ENCODE measurements at places on chromosomes 7 and 10. TPM values are rescaled to one million over a fixed set of nuclear protein-coding genes. Genes with fewer than 3 reads are reported as not detected.

DNA sequence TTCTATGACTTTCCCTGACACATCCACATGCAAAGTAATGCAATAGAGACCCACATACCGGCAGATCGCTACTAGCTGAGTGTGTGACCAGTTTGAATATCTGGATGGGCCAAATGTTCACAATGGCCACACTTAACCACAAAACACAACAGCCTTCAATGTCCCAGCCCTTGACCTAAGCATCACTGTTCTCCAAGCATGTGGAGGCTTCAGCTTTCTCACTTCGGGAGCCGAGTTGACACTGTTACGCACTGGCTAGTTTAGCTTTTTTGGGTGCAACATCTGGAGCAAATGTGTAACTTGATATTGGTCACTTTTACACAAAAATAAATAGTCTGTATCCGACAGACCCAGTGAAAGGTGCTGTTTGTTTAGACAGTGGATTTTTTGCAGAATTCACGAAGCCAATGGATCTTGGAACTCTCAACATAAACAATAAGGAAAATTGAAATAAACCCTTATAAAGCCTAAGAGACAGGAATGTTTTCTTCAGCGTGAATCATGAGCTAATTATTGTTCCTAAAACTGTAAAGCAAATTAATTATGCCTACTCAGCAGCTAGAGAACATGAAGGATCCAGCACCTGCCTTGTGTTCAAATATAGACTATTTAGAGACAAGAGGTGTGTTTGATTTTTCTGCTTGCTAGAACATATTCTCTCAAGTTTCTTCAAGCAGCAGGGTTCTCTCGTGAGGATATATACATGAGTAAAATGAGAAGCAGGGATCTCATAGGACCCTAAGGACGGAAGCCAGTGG is 117.6 kb upstream of the JCAD start:
- H3K27ac ChIP-seq: no peak overlapping the region
- no peaks in the 10 kb centered on the region for H3K27me3 ChIP-seq
- H3K4me3 ChIP-seq: no peak overlapping the region
- H3K36me3 ChIP-seq: no peaks in the 10 kb centered on the region

GRCh38 chr10:84660450-84661159 is 332.2 kb downstream of the CCSER2 start:
- no peaks in the 10 kb centered on the region for H3K36me3 ChIP-seq
- no peak for DNase-seq
- no peaks in the 10 kb centered on the region for H3K27me3 ChIP-seq
- H3K4me1 ChIP-seq: no peaks in the 10 kb centered on the region
- H3K4me3 ChIP-seq: no peak overlapping the region

GRCh38 chr10:113226399-113226798 is 276.4 kb downstream of the TCF7L2 start:
- peaks cover 2% of the 10 kb centered on the region for H3K4me1 ChIP-seq
- DNase-seq: no peak
- no peak overlapping the region for H3K4me3 ChIP-seq
- H3K27me3 ChIP-seq: no peaks in the 10 kb centered on the region
- no peak overlapping the region for H3K27ac ChIP-seq
- H3K36me3 ChIP-seq: no peaks in the 10 kb centered on the region

DNA sequence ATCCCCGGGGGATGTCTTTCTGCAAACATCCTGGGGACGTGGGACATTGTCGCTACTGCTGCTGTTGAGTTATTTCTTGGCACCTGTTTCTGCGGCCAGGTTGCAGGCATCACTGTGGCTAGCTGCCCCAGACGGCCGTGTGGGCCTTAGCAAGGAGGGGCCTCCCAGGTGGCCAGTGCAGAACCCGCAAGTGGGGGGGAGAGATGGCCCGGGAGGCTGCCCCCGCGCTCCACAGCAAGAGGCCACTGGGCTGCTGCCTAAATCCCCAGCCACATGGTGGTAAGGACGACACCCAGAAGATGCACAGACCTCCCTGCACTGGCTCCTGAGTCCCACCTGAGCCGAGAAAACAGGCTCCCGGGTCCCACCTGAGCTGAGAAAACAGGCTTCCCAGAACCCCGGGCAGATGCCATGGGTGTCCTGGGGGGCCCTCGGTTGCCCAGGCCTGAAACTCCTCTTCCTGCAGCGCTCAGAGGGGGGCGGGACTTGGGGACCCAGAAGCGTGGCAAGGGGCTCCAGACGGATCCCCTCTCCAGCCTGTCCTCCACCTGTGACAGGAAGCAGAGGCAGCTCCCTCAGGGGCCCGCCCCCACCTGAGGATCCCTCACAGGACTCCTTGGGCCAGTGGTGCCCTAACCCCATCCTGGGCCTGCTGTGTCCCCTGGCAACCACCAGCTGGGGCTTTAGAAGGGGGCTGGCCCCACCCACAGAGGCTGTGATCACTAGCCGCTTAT is 952 bp upstream of the MAFK start:
- H3K36me3 ChIP-seq: no peaks in the 10 kb centered on the region
- H3K4me1 ChIP-seq: peaks cover 43% of the 10 kb centered on the region
- H3K27ac ChIP-seq: no peak overlapping the region
- no peak overlapping the region for H3K4me3 ChIP-seq
- DNase-seq: no peak

GRCh38 chr7:32140210-32140939 is 70.2 kb upstream of the PDE1C start:
- H3K27me3 ChIP-seq: no peaks in the 10 kb centered on the region
- no peak overlapping the region for H3K4me3 ChIP-seq
- H3K4me1 ChIP-seq: no peaks in the 10 kb centered on the region
- no peaks in the 10 kb centered on the region for H3K36me3 ChIP-seq

DNA sequence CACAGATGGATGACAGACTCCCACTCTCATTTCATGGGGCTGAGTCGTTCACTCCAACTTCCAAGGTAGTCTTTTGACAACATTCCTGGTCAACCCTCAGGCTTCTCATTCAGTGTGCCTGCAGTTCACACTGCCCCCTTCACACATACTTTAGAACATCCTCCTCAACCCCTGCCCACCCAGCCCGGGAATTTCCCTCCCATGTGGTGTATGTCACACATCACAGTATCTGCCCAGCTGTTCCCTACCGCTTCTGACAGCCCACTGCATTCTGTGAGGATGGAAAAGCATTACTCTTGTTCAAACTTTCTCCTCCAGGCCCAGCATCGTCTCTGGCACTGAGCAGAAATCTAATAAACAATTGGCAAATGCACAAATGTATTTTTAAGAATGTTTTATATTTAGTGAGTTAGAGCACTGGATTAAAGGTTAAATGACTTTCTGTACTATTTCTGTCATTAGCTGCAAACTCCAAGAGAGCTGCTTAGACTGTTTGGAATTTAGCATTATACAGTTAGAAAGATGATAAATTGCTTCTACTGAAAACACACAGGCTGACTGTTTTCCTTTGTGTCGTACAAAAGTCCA is 110.4 kb downstream of the SFMBT2 start:
- peak overlapping the region; percentile 28 for H3K27ac ChIP-seq
- H3K4me3 ChIP-seq: no peak overlapping the region
- H3K4me1 ChIP-seq: peaks cover 45% of the 10 kb centered on the region
- no peaks in the 10 kb centered on the region for H3K27me3 ChIP-seq
- no peak for DNase-seq
- no peaks in the 10 kb centered on the region for H3K36me3 ChIP-seq

- no peaks in the 10 kb centered on the region for H3K4me1 ChIP-seq
- H3K36me3 ChIP-seq: no peaks in the 10 kb centered on the region
- no peak overlapping the region for H3K27ac ChIP-seq
- no peak overlapping the region for H3K4me3 ChIP-seq
Observed at GRCh38 chr10:9301148-9301547, 1246.7 kb downstream of the GATA3 start.

DNA sequence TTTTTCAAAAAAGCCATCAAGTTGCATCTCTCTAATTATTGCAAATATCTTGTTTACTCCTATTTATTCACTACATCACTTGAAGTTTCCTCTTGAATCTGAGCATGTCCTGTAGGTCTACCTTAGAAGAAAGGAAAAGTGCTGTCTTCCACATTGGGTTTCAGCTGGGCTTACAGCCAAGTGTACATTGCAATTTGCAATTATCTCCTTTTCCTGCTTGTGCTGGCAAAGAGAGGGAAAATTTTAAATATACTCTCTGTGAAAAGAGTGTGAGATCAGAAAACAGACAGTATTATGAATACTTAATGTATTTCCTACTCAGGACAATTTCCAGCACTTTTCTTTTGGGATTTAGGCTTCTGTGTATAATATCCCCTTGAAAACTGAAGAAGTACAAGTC is 839.7 kb downstream of the CNTNAP2 start:
- no peaks in the 10 kb centered on the region for H3K4me1 ChIP-seq
- H3K27ac ChIP-seq: no peak overlapping the region
- no peak for DNase-seq
- no peaks in the 10 kb centered on the region for H3K27me3 ChIP-seq

- DNase-seq: peak; percentile 4
- no peaks in the 10 kb centered on the region for H3K4me1 ChIP-seq
- no peak overlapping the region for H3K4me3 ChIP-seq
Observed at GRCh38 chr7:25926009-25926408, 226.0 kb upstream of the NFE2L3 start.

DNA sequence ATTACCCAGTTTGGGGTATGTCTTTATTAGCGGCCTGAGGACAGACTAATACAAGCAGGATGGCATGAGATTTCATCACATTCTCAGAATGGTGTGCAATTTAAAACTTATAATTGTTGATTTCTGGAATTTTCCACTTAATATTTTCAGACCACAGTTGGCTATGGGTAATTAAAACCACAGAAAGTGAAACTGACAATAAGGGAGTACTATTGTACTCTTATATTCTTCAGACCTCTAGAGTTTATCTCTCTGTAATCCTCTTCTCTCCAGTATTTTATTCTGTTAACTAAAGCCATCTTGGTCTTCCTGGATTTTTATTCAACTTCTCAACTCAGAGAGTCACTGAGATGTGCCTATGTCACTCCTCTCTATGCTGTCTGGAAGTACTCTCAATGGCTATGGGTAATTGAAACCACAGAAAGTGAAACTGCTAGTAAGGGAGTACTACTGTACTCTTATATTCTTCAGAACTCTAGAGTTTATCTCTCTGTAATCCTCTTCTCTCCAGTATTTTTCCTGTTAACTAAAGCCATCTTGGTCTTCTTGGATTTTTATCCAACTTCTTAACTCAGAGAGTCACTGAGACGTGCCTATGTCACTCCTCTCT is 118.3 kb downstream of the PPP1R17 start:
- no peaks in the 10 kb centered on the region for H3K27me3 ChIP-seq
- H3K4me3 ChIP-seq: no peak overlapping the region
- no peaks in the 10 kb centered on the region for H3K36me3 ChIP-seq
- H3K4me1 ChIP-seq: no peaks in the 10 kb centered on the region

DNA sequence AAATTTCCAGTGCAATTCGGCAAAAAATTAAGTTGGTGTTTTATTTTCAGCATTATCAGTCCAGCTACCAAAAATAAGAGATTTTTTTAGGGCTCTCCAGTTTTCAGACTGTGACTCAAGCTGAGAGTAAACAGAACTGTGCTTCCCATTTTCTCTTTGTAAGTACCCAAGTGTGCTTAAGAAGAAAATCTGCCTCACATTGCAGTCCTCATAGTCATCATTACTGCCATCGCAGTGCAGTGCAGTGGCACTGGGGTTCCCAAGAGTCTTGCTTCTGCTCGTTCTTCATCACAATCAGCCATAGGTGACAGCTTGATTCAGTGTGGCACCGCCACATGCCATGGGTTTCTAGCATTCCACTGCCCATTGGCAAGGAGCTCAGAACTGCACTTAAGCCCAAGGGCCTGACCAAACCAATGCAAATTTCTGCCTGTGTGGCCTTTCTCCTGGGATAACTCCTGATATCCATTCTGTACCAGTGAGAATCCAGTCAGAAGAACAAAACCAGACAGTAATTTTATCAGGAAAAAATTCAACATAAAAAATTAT is 25.6 kb upstream of the ERCC6 start:
- no peak for DNase-seq
- H3K4me1 ChIP-seq: no peaks in the 10 kb centered on the region
- no peak overlapping the region for H3K4me3 ChIP-seq
- no peak overlapping the region for H3K27ac ChIP-seq
- no peaks in the 10 kb centered on the region for H3K36me3 ChIP-seq

DNA sequence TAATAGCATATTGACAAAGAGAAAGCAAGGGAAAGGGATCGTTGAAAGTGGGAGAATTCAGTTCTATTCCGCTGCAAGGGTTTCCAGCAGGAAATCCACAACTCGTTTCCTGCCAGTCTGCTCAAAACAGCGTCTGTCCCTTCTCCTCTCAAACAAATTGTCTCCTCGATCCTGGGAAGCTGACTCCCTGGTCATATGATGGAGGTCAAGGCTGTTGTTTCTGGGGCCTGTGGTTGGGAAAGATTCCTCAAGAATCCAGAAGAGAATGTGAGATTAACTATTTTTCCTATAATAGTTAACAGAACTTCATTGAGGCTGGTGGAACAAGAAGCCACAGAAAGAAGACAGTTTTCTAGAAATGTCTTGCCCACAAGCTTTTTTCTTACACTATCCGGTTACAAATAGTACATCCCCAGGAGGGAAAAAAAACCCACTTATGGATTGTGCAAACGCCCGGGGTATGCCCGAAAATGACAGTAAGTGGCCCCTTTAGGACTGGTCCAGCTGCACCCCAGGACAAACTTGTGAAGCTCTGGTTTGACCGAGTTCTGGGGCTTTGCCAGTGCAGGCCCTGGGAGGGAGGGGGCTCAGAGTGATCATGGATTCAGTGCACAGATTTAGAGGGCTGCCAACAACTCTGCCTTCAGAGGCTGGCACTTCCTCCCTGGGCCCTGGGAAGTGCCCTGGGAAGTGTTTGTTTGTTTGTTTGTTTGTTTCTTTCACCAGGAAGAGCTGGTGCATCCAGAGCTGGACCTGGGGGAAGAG is 49.4 kb upstream of the CTBP2 start:
- H3K4me1 ChIP-seq: no peaks in the 10 kb centered on the region
- H3K27me3 ChIP-seq: no peaks in the 10 kb centered on the region
- DNase-seq: no peak
- no peak overlapping the region for H3K4me3 ChIP-seq

GRCh38 chr7:150620061-150620460 is 12.1 kb downstream of the GIMAP6 start:
- no peaks in the 10 kb centered on the region for H3K36me3 ChIP-seq
- DNase-seq: no peak
- H3K27ac ChIP-seq: no peak overlapping the region
- H3K4me1 ChIP-seq: no peaks in the 10 kb centered on the region

GRCh38 chr10:124320778-124321432 is 97.8 kb downstream of the OAT start:
- H3K27ac ChIP-seq: no peak overlapping the region
- H3K4me3 ChIP-seq: no peak overlapping the region
- H3K27me3 ChIP-seq: no peaks in the 10 kb centered on the region
- no peaks in the 10 kb centered on the region for H3K4me1 ChIP-seq
- DNase-seq: no peak

- no peak overlapping the region for H3K27ac ChIP-seq
- DNase-seq: no peak
- H3K4me3 ChIP-seq: no peak overlapping the region
- no peaks in the 10 kb centered on the region for H3K36me3 ChIP-seq
- H3K27me3 ChIP-seq: no peaks in the 10 kb centered on the region
Observed at GRCh38 chr10:23067939-23068775, 27.2 kb upstream of the MSRB2 start.

- no peak overlapping the region for H3K4me3 ChIP-seq
- H3K36me3 ChIP-seq: no peaks in the 10 kb centered on the region
- no peaks in the 10 kb centered on the region for H3K4me1 ChIP-seq
- H3K27ac ChIP-seq: no peak overlapping the region
Observed at GRCh38 chr10:44115516-44115915, 269.4 kb downstream of the CXCL12 start.

The PRKCQ gene
- 8.0 TPM for total RNA-seq

The SLC29A4 gene
- total RNA-seq: 4.9 TPM

The SLC18A3 gene
- 1.0 TPM for total RNA-seq

The POT1 gene
- 31.6 TPM for total RNA-seq

The CUBN gene
- total RNA-seq: 4.6 TPM

The KIAA1217 gene
- total RNA-seq: 12.0 TPM
